Putamen (tissue), 1 donor: ENCODE measurements at places on chromosomes 13 and 19.

DNA sequence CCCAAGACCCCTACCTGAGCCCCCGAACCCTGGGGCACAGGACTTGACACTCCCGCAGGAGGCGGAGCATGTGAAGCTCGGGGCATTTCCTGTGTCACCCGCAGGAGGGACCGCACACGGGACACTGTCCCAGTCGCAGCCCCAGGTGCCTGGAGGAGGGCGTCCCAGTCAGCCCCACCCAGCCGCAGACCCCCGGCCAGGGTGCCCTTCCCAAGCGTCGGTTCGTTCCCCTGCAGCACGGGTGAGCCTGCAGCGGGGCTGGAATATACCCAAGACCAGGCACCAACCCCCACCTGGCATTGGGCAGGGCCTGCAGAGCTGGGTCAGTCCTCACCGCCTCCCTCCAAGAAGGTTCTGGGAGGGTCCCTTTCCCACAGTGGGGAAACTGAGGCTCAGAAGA lies 21.6 kb downstream of the TCF3 start:
- DNase-seq, result no peak

GRCh38 chr13:55538424-55538823 lies 1602.3 kb upstream of the PRR20A start:
- no peak for DNase-seq

DNA sequence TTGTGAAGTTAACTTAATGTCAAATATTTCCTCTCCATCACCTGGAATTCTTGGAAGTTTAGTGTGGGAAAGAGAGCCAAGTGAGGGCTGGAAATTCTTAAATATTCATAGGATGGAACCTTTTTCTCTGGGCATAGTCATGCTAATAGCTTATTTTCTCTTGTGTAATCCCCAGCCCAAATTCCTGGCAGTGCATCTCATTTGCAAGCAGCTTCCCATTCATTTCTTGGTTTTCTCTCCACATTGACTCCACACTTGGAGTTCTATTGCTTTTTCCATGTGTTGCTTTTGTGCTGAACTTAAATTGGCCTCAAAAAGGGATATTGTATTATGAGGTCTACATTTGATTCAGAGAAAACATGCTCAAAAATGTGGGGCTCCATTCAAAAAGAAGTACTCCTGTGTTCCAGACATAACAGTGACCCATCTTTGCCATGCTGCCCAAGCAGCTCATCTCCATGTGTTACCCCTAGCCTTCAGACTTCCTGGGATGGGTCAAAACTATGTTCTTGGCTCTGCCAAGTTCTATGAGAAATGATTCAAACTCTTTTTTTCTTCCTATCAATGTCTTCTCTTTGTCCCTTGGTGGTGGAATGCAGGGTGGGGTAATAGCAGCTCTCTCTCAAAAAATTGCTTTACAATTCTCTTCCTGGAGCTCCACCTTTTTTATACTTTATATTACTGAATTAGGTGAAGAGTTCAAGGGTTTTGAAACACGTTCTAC lies 2471.5 kb downstream of the PCDH9 start:
- DNase-seq, result no peak

- no peak for DNase-seq
These were observed 1.0 kb downstream of the DIRAS1 start for GRCh38 chr19:2719920-2720776.

- DNase-seq, result no peak
These were observed 4.3 kb downstream of the TBC1D17 start for GRCh38 chr19:49881672-49882394.

DNA sequence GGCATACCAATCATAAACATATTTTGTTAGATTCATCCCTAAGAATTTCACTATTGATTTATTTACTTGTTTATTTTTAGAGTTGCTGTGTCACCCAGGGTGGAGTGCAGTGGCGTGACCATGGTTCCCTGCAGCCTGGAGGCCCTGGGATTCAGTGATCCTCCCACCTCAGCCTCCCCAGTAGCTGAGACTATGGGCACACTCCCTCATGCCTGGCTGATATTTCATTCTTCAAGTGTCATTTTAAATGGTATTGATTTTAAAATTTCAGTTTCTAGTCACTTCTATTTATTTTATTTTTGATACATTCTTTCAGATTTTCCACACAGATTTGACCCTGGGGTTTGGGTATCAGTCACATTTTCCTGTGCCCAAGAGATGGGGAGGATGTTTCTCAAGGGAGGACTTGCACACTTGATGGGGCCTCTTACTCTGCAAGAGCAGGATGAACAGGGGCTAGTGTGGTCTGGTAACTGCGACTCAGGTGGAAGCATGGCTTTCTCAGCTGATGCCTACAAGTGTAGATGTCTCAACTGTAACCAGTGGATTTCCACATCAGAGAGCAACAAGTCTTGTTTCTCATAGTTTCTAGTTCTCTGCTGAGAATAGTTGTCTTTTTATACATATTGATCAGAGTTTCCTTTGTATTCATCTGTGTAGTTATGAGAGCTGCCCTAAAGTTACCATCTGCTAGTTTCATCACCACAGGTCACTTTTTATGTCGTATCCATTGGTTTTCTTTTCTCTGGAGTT lies 40.2 kb downstream of the CCNE1 start:
- no peak for DNase-seq

- no peak for DNase-seq
These were observed 872.0 kb upstream of the GPC6 start for GRCh38 chr13:92354583-92354982.

DNA sequence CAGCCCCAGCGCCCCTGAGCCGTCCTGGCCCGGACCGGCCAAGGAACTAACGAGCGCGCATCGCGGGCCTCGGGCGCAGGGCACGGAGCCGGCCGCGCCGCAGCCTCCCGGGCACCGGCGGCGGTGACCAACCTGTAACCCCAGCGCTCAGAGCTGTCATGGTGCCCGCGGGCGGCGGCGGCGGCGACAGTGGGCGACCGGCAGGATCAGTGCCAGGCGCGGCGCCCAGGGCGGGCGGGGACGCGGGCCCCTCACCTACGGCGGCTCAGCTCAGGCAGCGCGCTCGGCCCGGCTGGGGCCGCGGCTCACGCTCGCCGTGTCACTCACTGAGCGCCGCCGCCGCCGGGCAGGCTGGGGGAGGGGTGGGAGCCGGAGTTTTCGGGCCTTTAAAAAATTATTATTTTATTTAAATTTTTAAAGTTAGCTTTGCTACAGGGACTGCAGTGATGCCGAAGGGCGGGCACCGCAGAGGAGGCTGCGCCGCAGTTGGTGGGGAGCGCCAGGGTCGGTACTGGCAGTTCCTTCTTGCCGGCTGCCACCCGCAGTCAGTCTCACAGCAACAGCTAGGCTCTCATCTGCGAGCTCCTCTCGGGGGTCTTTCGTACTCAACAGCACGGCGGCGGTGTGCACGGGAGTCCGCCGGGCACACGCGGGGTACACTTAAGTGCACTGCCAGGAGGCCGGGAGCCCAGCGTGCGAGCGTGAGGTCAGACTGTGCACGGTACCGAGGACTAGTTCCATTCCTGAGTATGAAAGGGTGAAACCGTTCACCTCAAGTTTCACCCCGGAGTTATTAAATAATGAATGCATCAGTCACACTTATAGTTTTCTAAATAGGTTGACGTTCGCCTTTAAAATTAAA lies at the start of gene NALCN:
Gene NALCN, minus strand, starts transcription at position 328 of the 862 bp plus-strand sequence. CDS start 17,382 bp downstream, outside the sequence.
- peak; percentile 41 for DNase-seq

- no peak for DNase-seq
These were observed 9.7 kb downstream of the MAST3 start for GRCh38 chr19:18107235-18107634.

DNA sequence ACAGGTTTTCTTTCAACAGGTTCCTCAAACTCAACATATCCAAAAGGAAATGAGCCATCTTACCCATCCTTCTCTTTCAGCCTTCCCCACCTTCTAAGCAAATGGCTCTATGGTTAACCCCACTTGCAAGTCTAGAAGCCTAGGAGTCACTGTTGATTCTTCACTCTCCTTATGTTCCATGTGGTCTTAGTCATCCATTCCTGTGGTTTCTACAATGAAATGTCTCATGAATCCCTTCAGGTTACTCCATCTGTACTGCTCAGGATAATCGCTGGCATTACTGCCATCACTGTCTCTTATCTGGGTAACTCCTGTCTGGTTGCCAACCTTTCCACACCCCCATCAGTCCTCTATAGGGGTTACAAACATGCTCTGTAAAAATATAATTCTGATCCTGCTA lies 381.3 kb downstream of the ENOX1 start:
- no peak for DNase-seq

DNA sequence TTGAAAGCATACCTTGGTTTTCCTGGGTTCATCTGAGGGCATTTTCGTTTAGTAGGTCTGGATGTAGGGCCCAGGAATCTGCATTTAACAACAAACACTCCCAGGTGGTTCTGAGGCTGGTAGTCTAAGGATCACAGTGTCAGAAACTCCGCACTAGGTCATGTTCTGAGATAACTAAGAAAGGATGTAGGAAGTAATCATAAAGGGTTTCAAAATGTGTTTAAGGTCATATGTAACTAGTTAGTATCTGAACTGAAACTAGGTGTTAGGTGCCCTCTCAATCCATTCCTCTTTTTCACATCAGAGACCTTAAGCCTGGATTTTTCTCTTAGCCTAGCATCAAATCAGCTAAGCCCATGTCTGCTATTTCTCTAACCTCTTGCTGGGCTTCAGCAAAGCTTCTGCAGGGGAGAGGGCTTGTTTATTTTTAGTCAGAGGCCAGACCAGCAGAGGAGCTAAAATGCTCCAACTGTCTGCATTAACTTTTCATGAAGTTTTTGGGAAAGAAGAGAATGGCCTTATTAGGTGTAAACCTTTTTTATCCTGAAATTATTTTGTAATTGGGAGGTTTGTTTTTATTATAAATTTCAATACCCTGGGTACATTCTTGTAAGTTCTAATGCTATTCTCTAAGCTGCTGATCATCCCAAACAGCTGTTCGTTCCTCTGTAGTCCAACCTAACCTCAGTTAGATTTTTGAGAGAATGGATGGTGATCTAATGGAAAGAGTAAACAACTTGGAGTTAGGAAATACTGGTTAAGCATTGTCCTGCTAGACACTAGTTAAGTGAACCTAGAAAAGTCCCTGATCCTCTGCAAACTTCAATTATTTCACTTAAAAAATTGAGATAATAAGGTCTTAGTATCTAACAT lies 262.8 kb upstream of the RFC3 start:
- DNase-seq, result no peak

DNA sequence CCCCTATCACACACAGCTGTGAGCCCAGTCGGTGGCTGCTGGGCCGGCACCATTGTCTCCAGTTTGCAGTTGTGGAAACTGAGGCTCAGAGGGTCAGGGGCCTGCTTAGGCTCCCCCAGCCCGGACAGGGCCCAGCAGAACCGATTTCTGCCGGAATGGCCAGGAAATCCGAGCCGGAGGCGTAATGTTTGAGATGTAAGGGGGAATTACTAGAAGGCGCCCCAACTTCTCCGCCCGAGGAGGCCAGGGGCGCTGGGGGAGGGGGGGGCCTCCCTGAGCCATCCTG lies 962 bp downstream of the KISS1R start:
- no peak for DNase-seq

- no peak for DNase-seq
These were observed 2.7 kb downstream of the NBEA start for GRCh38 chr13:34944751-34945150.

- no peak for DNase-seq
These were observed 52.0 kb downstream of the KLF2 start for GRCh38 chr19:16376649-16377048.

- no peak for DNase-seq
These were observed 157.9 kb downstream of the PTPRS start for GRCh38 chr19:5182751-5183150.

DNA sequence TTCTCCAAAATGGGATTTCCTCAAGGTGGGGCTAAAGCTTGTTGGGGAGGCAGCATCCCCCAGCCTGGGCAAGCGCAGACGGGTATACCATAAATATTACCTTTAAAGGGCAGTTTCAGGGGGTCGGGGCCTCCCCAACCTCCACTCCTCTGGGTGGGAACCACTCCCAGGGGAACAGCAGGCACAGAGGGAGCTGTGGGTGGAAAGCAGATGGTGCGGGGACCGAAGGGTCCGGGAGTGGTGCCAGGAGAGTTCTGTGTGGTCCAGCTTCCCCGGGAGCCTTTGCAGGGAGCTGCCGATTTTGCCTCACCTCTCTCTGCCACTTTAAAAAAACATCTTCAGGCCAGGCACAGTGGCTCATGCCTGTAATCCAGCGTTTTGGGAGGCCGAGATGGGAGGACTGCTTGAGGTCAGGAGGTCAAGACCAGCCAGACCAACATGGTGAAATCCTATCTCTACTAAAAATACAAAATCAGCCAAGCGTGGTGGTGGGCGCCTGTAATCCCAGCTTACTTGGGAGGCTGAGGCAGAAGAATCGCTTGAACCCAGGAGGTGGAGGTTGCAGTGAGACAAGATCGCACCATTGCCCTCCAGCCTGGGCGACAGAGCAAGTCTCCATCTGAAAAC lies 5.5 kb downstream of the MAST3 start:
- no peak for DNase-seq

DNA sequence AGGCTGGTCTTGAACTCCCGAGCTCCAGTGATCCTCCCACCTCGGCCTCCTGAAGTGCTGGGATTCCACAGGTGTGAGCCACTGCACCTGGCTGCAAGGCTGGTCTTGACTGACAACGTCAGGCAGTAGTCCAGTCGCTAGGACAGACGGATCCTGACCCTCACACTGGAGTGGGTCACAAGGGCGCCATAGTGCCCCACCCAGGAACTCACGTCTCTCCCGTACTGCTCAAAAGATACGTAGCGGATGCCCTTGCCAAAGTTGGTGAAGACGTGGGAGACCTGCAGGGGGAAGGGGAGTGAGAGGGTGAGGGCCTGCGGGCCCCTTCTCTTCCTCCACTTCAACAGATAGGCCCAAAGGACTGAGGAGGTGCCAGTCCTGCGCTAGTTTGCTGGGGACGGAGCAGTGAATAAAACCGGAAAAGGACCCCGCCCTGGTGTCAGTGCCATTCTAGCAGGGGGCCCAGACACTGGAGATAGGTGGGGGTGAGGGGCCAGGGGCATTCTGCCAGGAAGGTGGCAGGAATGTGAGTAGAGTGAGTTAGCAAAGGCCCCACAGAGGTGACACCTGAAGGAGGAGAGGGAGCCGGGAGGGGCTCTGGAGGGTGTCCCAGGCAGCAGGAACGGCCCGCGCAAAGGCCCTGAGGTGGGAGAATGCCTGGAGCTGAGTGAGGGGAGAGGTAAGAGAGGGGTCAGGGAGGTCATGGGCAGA lies 11.9 kb downstream of the MRPS12 start:
- no peak for DNase-seq

- DNase-seq, result no peak
These were observed 527.9 kb downstream of the MYO16 start for GRCh38 chr13:109157275-109157674.
